Activated T-helper 1 cell treated with anti-CD3 and anti-CD28 coated beads, Interleukin-2, amount 50 U/mL, for 16 hours (primary cell): ENCODE measurements at places on chromosomes 7 and 10.
A peak's percentile ranks its signal among the peaks of the same experiment; 100 is the strongest.

- no peak for DNase-seq
Measured at GRCh38 chr10:30432622-30433305, 1.2 kb upstream of the MAP3K8 start.

DNA sequence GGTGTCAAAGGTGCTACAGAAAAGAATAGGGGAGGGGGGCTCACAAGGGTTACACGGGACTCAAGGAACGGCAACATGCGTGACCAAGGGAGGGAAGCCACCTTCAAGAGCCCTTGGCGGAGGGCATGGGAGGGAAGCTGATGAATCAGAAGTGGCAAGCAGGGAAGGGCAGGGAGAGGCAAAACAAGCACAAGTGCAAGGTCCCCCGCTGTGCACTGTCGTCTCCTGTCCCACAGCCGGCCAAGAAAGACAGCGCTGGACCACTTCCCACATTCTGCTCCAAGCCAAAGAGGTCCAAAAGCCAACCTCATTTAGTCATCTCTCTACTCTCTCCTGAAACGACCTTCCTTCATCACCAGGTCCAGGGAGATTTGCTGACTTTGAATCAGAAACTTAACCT lies 102.7 kb downstream of the CALN1 start:
- no peak for DNase-seq

DNA sequence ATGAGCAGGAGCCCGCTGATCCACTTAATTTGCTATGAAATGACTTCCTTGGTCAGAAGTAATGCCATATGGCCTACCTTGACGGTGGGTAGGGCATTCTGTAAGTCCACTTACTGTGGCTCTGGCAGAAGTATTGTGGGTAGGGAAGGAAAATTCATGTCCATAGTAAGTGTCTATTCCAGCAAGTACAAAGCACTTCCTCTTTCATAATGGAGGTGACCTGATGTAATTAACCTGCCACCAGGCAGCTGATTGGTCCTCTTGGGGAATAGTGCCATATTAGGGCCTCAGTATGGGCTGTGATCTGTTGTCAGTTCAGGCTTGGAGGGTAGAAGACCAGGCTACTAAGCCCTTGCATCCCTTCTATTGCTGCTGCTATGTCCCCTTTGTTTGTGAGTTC lies 103.9 kb downstream of the SLC37A3 start:
- DNase-seq, result no peak

GRCh38 chr10:49539320-49539885 lies 482 bp upstream of the ERCC6 start:
- DNase-seq, result peak; percentile 15

- no peak for DNase-seq
Measured at GRCh38 chr7:56046721-56047445, 4.4 kb downstream of the PSPH start.

DNA sequence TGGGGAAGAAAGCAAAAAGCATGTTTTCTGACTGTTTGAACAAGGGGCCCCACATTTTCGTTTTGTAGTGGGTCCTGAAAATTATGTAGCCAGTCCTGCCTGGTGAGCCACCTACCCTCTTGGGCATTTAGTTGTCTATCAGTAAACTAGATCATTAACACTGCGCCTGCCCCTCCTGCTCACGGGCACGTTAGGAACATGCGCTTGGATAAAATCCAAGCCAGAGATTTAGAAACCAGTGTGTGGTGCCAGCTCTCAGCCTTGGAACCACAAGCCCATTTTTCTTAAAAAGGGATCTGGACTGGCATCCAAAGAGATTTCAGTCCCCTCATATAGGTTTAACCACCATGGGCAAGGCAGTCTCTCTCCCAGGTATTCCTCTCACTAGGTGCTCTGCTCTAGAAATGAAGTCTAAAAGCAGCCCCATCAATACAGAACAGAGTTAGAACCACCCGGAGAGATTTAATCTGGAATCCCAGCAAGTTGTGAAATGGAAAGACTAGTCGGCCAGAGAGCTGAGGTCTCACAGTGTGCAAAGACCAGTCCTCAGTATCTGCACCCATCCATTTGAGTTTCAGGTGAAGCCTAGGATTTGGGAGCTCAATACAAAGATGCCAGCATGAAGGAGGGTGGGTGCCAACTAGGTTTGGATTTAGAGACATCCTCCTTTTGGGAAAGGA lies 123.9 kb upstream of the TCF7L2 start:
- no peak for DNase-seq

GRCh38 chr10:97408496-97408992 lies 7.4 kb upstream of the RRP12 start:
- DNase-seq, result no peak

- no peak for DNase-seq
Measured at GRCh38 chr7:139602143-139602722, 78.7 kb downstream of the CLEC2L start.

DNA sequence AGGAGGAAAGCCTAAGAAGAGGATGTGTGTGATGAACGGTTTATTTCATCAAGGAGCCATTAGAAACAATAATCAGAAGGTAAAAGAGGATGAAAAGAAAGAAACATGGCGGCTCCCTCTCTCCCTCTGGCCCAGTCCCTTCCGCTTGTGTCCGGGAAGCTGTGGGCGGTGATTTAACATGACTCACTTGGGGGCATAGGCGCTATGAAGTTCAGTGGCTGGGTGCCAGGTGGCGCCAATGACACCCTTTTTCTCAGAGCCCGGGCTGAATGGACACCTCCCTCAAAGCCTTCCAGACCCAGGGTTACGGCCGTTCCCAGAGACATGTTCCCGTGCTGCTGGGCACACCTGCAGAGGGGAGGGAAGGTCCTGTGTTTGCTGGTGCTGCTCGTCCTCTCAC lies 244.0 kb downstream of the SKAP2 start:
- no peak for DNase-seq

- DNase-seq, result no peak
Measured at GRCh38 chr10:110758898-110759297, 112.8 kb upstream of the PDCD4 start.

DNA sequence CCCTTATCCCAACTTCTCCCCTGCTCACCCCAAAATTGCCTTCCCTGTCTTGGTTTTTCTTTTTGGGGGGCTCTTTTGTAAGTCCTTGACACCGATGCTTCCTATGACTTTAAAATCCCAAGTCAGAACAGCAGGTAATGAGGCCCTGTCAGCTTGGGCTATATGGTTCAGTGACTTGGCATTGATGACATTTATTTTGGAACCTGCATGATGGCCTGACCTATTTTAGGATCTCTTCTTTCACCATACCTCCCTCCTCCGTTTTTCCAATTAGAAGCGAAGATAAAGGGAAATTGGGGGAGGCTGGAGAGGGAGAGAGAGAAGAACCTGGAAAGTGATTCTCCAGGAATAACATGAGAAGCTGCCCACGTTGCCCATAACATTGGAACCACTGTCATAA lies 424.9 kb upstream of the AUTS2 start:
- DNase-seq, result no peak

DNA sequence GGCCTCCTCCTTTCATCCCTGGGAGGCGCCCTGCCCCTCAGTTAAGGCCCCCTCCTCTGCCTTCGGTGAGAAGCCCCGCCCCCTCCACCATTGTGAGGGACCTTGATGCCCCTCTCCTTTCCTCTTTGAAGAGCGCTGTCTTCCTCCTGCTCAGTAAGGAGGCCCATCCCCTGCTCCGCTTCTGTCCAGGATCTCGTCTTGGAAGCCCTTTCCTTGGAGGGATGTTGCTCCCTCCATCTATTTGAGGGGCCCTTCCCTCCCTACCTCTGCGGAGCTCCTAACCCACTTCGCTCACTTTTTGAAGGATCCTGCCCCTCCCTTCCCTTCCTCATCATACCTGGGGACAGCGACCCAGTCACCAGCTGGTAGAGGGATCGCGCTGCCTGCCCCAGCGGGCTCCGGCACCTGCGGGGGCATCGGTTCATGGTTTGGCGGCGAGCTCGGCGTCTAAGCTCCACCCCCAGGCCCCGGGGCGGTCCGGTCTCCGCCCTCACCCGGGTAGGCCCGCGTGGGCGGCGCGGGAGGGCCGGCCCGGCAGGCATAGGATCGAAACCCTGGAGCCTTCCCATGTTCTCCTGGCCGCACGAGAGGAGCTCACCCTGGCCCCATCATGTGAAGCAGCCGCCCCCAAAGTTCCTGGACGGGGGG lies 4.1 kb downstream of the KCNIP2 start:
- DNase-seq, result peak; percentile 30

- DNase-seq, result no peak
Measured at GRCh38 chr7:121267612-121268011, 61.2 kb upstream of the WNT16 start.

DNA sequence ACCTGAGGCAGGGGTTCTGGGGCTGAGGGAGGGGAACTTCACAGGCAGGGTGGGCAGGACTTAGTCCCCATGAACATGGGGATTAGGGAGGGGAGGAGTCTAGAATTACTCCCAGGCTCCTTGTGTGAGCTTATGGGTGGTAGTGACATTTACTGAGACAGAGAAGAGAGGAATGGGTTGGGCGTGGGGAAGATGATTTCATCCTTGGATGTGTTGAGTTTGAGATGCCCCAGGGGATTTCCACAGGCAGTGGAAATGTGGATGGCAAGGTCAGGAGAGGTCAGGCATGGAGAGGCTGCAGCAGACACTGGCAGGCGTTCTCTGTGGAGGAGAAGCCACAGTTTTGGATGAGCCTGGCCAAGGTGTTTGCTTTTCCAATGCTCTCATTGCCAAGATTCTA lies 26.4 kb upstream of the GSDME start:
- DNase-seq, result no peak
